Activated CD4-positive, alpha-beta T cell treated with anti-CD3 and anti-CD28 coated beads, Interleukin-2, amount 10 ng/mL, durations not matched to agents 7 days and 5 days (primary cell): ENCODE measurements at places on chromosomes 11 and 22. TPM values are rescaled to one million over a fixed set of nuclear protein-coding genes. Genes with fewer than 3 reads are reported as not detected.

DNA sequence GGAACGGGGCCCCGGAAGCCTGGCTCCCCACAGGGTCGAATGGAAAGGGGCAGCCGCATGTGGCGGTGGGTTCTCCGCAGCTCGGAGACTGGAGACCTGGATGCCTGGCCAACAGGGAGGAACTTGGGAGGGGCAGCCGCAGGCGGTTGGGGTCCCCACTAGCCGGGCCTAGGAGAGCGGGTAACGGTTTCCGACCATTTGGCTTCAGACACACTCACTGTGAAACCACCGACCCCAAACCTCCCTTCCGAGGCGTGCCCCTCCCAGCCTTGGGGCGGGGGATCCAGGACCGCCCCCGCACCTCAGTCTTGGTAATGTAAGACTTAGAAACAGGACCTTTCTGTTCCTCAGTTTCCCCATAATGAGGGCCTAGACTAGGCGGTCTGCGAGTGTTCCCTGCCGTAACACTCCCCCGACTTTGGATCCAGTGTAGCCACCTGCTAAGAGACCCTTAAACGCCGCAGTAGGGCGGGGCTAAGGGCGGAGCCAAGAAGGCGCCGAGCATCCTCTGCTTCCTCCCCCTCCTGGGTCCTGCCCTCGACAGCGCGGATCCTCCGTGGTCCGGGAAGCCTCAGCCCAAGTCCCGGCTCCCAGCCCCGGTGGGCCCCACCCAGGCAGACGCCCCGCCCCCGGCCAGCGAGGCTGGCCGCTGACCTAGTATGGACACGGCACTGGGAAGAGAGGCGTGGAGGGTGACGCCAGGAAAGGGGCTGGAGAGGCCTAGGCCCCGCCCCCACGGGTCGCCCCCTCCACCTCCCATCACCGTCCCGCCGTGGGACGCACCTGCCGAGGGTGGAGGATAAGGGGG, 1.8 kb upstream of the RASGRP2 start:
- peak; percentile 90 for DNase-seq

GRCh38 chr11:35030716-35031213, 108.2 kb upstream of the CD44 start:
- DNase-seq: no peak

GRCh38 chr11:35079611-35080010, 59.4 kb upstream of the CD44 start:
- no peak for DNase-seq

DNA sequence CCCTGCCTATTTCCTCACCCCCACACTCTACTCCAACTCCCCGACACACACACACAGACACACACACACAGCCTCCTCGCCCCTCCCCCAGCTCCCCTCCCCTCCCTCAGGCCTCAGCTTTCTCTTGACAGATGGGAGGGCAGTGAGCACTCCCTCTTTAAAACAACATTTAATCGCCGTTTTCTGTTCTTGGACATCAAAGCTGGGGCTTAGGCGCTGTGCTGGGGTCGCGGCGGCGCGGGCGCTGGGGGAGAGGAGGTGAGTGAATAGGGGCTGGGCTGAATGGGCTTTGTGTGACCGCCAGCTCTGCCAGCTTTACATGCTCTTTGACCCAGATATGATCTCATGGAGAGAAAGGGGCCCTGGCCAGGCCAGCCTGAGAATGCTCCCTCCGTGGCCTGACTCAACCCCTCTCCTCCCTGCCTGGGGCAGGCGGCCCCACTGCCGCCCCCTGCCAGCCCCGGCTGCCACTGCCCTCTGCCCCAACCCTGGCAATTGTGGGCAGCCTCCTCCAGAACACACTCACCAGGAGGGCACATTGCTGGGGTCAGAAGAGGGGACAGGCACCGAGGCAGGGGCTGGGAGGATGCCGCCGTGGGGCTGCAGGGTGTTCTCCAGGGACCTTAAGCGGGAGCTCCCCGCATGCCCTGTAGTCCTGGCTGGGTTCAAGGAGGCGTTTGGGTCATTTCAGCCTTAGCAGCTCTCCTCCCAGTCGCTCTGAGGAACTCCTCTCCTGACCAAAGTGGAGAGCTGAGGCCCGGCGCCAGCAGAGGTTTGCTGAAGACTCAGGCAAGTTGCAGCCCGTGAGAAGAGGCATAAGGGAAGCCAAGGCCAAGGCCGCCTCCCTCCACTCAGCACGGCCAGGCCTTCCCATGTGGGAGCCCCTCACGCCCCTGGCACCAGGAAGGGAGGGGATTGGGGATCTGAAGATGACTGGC, 38.3 kb upstream of the NNMT start:
- DNase-seq: no peak

DNA sequence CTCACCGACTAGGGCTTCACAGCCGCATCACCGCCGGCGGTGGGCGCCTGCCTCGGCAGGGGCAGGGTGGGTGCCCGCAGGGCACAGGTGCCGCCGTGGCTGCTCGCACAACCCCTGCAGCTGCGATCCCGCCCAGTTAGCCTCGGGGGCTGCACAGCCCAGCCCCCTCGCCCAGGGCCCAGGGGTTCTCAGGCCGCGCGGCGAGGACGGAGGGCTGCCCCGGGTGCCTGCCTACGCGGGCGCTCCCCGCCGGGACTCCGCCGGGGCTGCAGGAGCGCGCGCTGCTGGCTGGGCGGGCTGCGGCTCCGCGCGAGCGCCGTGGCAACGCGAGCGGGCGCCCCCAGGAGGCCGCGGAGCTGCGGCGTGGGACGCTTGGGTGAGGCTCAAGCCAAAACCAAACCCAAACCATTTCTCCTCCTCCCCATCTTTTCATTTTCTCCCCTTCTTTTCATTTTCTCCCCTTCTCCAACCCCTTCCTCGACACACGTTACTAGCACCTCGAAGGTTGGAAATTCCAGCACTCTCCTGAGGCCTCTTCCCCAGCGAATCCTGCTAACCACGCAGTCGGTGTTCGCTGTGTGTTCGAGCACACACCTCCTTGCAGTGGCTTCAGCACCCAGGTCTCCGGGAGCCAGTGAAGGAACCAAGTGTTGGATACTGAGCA, at the start of gene MICAL3:
Gene MICAL3 (minus strand): TSS at position 286 of the 664 bp plus-strand sequence. CDS start 117,749 bp downstream, outside the sequence.
- DNase-seq: peak; percentile 56

DNA sequence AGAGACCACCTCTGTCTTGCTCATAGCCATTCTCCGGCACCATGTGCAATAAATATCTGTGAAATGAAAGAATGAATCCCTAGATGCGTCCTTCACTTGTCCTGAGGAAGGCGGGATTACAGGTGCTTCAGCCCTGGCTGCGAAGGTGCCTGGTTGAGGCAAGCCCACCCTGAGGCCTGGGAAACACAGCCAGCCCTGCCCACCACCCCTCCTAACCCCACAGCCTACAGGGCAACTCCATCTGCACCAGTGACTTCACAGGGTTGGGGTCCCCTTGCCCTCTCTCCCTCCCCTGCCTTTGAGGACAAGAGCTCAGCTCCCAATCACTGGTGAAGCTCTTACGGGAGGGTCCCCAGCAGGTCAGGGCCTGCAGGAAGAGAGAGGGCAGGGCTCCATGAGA, 17.5 kb upstream of the SCGB1A1 start:
- DNase-seq: no peak

- DNase-seq: no peak
These were observed 596.0 kb upstream of the B3GAT1 start for GRCh38 chr11:135008001-135008405.

MUC15 gene
- total RNA-seq: not detected

SCGB1A1 gene
- not detected for total RNA-seq
